ENCODE measurements at places on chromosomes 3 and 15.
A peak's percentile ranks its signal among the peaks of the same experiment; 100 is the strongest.

- H3K27ac ChIP-seq, result no peak overlapping the region
- no peaks in the 10 kb centered on the region for H3K27me3 ChIP-seq
- peaks cover 6% of the 10 kb centered on the region for H3K4me1 ChIP-seq
- DNase-seq, result no peak
- no peak overlapping the region for H3K4me3 ChIP-seq
Observed at GRCh38 chr3:48478626-48479555, 25.1 kb downstream of the SHISA5 start.

DNA sequence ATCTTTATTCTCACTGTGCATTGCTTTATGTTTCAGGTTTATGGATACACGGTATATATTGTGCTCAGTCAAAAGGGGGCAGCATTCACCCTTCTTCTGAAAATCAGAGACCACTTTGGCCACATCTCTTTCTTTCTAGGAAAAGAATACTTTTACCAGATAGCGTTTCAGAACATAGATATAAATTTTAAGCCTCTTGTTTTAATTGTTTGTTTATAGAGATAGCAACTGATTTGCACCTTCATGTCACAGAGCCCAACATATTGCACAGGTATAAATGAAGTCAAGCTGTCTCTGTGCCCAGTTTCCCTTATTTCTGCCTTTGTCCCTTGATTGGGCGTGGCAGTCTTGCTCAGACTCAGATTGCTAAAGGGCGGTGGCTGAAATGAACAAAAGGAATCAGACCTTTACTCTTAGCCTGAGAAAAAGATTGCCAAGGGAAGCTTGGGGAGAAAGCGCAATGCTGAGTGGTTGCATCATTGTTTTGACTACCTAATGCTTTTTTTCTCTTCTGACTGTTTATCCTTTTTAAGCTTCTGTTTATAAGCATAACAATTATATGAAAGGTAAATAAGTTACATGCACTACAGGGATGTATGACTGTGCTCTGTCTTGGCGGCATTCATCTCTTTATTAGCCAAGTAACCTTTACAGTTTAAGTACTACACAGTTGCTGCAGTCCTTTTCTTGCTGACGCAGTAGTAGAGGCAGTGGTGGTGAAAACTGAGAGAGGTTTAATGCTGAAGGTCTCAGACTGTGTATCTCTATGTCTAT is 70.8 kb upstream of the ZBTB20 start:
- peak; percentile 56 for DNase-seq
- H3K4me3 ChIP-seq, result no peak overlapping the region
- H3K36me3 ChIP-seq, result no peaks in the 10 kb centered on the region
- peaks cover 2% of the 10 kb centered on the region for H3K4me1 ChIP-seq
- no peak overlapping the region for H3K27ac ChIP-seq
- H3K27me3 ChIP-seq, result no peaks in the 10 kb centered on the region

DNA sequence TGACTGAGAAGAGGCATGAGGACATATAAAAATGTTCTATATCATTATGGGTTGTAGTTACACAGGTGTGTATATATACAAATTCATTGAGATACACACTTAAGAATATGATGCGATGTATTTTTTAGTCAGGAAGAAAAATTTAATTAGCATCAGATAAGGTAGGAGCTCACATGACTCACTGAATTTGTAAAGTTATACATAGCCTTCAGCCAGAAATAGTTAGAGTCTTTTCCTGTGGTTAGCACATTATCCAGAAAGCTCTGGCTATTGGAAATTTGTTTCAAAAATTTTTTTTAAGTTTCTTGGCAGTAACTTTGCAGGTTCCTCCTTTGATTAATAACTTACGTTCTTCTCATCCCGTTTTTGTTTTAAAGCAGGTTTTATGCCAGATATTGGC is 88.6 kb downstream of the STT3B start:
- no peak overlapping the region for H3K4me3 ChIP-seq
- no peak for DNase-seq
- H3K27me3 ChIP-seq, result no peaks in the 10 kb centered on the region
- no peaks in the 10 kb centered on the region for H3K36me3 ChIP-seq
- H3K4me1 ChIP-seq, result no peaks in the 10 kb centered on the region

DNA sequence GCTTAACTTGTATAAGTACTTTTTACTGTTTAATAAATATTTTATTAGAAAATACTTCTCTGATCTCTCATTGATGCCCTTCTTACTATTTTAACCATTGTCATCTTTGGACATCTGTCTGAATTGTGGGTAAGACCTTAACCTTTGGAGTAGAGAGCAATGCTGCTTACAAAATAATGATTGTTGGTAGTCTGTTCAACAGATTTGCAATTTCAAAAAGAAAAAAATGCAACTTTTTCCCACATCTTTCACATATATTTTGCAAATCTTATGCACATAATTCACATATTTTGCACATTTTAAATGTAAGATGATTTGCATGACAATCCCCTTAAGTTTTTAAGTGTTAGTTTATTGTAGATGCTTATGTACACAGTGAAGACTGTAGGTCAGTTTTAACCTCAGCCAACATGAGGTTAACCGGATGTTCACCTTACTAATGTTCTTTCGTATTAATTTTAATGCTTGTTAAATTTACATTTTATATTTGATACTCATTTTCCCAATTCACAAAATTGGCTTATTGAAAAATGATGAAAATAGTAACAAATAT is 16.7 kb downstream of the C3orf38 start:
- no peaks in the 10 kb centered on the region for H3K36me3 ChIP-seq
- no peak for DNase-seq
- H3K4me1 ChIP-seq, result no peaks in the 10 kb centered on the region
- H3K27me3 ChIP-seq, result no peaks in the 10 kb centered on the region
- no peak overlapping the region for H3K4me3 ChIP-seq
- no peak overlapping the region for H3K27ac ChIP-seq

DNA sequence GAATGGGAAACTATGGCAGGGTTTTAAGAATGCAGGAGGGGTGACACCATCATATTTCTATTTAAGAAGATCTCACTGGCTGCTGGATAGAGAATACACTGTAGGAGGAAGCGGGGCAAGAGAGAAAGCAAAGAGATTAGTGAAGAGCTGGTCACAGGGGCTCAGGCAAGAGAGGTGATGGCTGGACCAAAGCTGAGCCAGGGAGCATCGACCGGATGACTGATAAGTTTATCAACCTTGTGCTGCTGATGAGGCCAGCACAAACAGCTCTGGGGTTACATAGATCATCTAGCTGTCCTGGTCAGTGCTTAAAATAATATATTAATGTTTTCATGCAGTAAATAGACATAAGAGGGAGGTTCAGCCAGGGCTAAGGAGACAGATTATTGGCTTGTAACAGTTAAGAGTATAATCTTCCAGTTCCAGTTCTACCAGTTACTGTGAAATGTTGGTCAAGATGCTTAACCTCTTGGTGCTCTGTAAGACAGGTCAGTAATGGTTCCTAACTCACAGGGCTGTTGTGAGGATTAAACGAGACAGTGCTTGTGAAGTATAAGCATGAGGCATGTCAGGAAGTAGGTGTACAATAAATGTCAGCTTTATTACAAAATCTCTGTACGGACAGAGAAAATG is 201.0 kb upstream of the FEZF2 start:
- no peaks in the 10 kb centered on the region for H3K36me3 ChIP-seq
- no peak for DNase-seq
- H3K4me3 ChIP-seq, result no peak overlapping the region
- no peaks in the 10 kb centered on the region for H3K27me3 ChIP-seq
- no peak overlapping the region for H3K27ac ChIP-seq

DNA sequence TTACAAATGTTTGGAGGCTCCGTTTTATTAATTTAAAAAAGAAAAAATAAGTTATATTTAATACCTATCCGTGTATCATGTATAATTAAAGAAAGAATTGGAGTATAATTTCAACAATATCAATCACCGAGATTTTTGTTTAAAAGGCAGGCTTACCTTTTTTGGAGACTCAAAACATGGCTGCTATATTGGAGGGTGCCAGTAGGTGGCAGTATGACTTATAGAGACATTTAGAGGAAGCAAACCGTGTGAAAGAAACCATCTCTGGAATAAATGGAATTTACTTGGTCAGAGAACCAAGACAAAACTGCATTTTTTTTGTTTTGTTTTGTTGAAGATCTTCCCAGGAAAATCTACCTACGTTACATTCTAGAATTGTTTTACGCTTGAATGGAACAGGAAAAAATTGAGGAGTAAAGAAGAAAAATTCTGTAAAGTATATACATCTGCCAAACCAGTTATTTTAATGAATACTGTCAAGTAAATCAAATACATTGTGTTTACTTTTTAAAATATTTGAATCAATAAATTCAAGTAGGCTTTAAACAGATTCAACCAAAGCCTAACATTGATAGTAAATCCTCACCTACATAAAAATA is 802.6 kb upstream of the ALCAM start:
- no peak overlapping the region for H3K4me3 ChIP-seq
- no peaks in the 10 kb centered on the region for H3K27me3 ChIP-seq
- no peaks in the 10 kb centered on the region for H3K36me3 ChIP-seq
- H3K27ac ChIP-seq, result no peak overlapping the region
- DNase-seq, result peak; percentile 75

- H3K27me3 ChIP-seq, result no peaks in the 10 kb centered on the region
- no peak for DNase-seq
- H3K4me1 ChIP-seq, result no peaks in the 10 kb centered on the region
- H3K27ac ChIP-seq, result no peak overlapping the region
Observed at GRCh38 chr3:196599734-196600128, 31.3 kb downstream of the FBXO45 start.

- H3K27ac ChIP-seq, result no peak overlapping the region
- no peaks in the 10 kb centered on the region for H3K27me3 ChIP-seq
- no peaks in the 10 kb centered on the region for H3K36me3 ChIP-seq
- DNase-seq, result no peak
- H3K4me1 ChIP-seq, result no peaks in the 10 kb centered on the region
- H3K4me3 ChIP-seq, result no peak overlapping the region
Observed at GRCh38 chr3:126501054-126501453, 16.5 kb downstream of the UROC1 start.

GRCh38 chr3:39291903-39292329 is 12.1 kb upstream of the CX3CR1 start:
- H3K4me1 ChIP-seq, result no peaks in the 10 kb centered on the region
- H3K27me3 ChIP-seq, result no peaks in the 10 kb centered on the region
- H3K4me3 ChIP-seq, result no peak overlapping the region
- H3K27ac ChIP-seq, result no peak overlapping the region
- peak; percentile 79 for DNase-seq

DNA sequence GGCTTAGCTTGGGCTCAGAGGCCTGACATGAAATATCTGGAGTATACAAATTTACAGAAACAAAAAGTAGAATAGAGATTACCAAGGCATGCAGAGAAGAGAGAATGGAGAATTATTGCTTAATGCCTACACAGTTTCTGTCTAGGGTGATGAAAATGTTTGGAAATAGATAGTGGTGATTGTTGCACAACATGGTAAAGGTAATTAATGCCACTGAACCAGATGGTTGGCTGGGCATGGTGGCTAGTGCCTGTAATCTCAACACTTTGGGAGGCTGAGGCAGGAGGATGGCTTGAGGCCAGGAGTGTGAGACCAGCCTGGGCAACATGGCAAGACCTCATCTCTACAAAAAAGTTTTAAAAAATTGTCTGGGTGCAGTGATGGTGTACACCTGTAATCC is 46.6 kb upstream of the OSBPL11 start:
- DNase-seq, result no peak
- H3K4me3 ChIP-seq, result no peak overlapping the region
- H3K27ac ChIP-seq, result no peak overlapping the region

- no peaks in the 10 kb centered on the region for H3K36me3 ChIP-seq
- H3K4me3 ChIP-seq, result no peak overlapping the region
- no peak overlapping the region for H3K27ac ChIP-seq
- H3K4me1 ChIP-seq, result no peaks in the 10 kb centered on the region
- no peaks in the 10 kb centered on the region for H3K27me3 ChIP-seq
Observed at GRCh38 chr3:69553888-69554287, 168.0 kb upstream of the FRMD4B start.

DNA sequence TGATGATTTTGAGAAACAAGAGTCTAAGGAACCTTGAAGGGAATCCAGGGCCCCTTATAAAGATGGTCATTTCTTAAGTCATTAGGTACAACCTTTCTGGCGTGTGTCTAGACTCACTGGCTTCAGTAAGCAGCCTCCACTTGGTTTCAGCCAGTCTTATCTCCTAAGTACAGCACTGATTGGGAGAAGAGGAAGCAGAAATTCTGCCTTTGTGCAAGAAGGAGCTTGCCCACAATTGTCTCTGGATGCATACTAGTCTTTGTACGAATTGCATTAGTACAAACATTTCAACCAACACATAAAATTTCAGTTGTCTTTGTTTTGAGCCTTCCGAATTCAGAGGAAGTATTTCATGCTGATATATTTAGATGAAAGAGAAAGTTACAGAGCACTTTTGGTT is 139.4 kb downstream of the SLCO3A1 start:
- no peak for DNase-seq
- H3K4me3 ChIP-seq, result no peak overlapping the region
- no peaks in the 10 kb centered on the region for H3K4me1 ChIP-seq
- no peaks in the 10 kb centered on the region for H3K36me3 ChIP-seq

DNA sequence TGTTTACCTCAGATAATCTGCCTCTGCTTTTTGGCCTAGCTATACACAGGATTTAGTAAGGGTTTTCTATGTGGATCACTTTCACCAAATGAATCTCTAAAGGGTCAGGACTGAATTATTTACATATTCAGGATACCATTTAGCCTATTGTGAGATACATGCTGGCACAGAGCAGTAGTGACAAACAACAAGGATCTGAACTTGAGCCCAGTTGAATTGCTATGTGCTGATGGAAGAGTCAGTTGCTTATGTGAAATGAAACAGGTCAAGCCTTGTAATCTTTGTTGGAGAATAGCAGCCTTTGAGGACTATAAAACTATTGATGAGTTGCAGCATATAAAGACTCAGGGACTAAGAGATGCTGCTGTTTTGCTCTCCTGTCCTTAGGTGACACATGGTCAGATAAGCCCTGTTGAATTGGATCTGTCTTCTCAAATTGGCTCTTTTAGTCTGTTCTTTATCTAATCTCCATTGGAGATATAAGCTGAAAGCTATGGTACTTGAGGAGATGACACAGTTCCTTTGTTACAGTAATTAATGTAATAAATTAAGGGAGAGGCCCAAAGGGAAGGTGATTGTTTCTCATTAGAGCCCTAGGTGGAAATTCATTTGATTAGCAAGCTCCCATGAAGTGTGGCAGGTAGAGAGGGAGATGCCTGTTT is 30.4 kb downstream of the ZNF609 start:
- no peak overlapping the region for H3K27ac ChIP-seq
- peak; percentile 82 for DNase-seq
- H3K4me1 ChIP-seq, result no peaks in the 10 kb centered on the region

DNA sequence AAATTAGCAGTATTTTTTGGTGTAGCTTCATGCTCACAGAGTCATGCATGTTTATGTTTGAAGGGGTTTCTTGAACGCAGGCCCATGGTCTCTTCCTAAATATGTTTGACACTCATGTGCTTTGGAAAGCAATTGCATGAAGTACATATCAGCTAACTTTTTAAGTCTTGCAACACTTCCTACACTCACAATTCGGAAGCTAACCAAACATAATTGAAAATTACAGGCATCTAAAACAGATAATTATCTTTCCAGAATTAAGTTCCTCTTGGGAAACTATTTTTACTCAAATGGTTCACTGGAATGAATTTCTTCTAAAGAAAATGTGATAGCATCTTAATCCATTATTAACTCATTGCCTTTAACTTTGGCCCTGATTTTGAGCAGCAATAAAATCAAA is 438.9 kb downstream of the RAP2B start:
- no peak for DNase-seq
- H3K4me3 ChIP-seq, result no peak overlapping the region
- H3K27ac ChIP-seq, result no peak overlapping the region
- no peaks in the 10 kb centered on the region for H3K4me1 ChIP-seq

All from mesendoderm (in vitro differentiated cells).